ENCODE measurements at places on chromosomes 1 and 21. TPM values are rescaled to one million over a fixed set of nuclear protein-coding genes. Genes with fewer than 3 reads are reported as not detected.
A peak's percentile ranks its signal among the peaks of the same experiment; 100 is the strongest.

- no peak for DNase-seq
Measured at GRCh38 chr1:225977937-225978748, 21.0 kb downstream of the SDE2 start.

Gene NUDT4B
- not detected for total RNA-seq

GRCh38 chr1:62599044-62599443 is 1.7 kb downstream of the ANGPTL3 start:
- DNase-seq = no peak

DNA sequence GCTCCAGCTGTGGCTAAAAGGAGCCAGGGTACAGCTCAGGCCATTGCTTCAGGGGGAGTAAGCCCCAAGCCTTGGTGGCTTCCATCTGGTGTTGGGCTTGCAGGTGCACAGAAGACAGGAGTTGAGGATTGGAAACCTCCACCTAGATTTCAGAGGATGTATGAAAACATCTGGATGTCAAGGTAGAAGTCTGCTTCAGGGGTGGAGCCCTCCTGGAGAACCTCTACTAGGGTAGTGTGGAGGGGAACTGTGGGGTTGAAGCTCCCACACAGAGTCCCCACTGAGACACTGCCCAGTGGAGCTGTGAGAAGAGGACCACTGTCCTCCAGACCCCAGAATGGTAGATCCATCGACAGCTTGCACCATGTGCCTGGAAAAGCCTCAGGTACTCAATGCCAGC is 183.0 kb downstream of the PDE4B start:
- no peak for DNase-seq

DNA sequence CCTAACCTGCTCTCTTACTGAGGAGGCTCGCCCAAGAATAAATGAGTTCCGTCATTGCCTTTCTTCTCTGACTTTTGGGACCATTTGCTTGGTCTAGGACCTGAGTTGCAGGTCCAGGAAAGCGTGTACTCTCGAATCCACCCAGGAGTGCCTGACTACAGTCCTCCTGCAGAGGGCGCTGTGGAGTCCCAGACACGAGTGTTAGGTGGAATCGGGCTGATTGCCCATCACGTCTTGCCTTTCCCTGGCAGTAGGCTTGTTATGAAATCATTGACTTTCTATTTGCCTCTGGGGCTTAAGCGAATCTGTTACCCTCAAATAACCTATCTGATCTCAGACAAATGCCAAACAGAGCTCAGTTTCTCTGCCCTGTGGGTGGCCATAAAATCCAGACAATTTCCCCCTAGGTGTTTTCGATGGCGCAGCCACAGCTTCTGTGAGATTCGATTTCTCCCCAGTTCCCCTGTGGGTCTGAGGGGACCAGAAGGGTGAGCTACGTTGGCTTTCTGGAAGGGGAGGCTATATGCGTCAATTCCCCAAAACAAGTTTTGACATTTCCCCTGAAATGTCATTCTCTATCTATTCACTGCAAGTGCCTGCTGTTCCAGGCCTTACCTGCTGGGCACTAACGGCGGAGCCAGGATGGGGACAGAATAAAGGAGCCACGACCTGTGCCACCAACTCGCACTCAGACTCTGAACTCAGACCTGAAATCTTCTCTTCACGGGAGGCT is at the start of gene IL20:
IL20 (plus strand) TSS at position 685 of the 733 bp plus-strand sequence. CDS start 230 bp downstream, outside the sequence.
- peak; percentile 82 for DNase-seq

Gene GJC2
- 0.97 TPM for total RNA-seq

Gene SPRR1A
- not detected for total RNA-seq

DNA sequence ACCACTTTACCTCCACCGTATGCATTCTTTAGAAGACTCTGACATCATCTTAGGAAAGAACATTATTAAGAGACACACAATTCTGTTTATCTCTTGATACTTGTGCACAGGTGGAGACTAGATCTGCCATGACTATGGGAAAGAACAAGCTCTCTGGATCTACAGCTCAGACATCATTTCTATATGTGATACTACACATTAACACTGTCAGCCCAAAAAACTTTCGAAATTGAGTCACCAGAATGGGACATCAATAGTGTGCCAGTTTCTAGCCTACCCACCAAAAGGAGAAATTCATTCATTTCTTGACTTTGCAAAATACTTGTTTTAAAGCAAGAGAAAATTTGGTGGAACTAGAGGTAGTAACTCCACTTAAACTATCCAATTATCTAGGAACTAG is 6.0 kb upstream of the EVI5 start:
- no peak for DNase-seq

Gene KDM5B
- total RNA-seq = 73.8 TPM

GRCh38 chr1:20645414-20645813 is 12.2 kb downstream of the PINK1 start:
- DNase-seq = no peak

- DNase-seq = no peak
Measured at GRCh38 chr1:47771751-47772150, 225.4 kb downstream of the TRABD2B start.

DNA sequence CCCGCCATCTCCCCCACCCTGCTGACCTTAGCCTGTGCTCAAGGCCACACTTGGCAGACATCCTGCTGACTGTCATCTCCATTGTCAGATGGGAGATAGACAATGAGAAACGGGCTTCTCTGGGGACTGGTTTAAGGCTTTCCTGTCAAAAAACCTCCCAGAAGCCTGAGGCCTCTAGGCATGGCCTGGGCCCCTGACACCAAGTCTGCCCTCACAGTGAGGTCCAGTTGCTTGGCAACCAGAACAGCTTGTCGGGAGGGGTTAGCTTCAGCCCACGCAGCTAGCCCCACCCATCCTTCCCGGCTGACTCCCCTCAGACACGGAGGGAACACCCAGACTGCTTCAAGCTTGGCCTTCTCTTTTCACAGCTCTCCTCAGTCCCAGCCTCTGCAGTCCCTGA is 11.0 kb downstream of the PLEKHA6 start:
- DNase-seq = no peak

DNA sequence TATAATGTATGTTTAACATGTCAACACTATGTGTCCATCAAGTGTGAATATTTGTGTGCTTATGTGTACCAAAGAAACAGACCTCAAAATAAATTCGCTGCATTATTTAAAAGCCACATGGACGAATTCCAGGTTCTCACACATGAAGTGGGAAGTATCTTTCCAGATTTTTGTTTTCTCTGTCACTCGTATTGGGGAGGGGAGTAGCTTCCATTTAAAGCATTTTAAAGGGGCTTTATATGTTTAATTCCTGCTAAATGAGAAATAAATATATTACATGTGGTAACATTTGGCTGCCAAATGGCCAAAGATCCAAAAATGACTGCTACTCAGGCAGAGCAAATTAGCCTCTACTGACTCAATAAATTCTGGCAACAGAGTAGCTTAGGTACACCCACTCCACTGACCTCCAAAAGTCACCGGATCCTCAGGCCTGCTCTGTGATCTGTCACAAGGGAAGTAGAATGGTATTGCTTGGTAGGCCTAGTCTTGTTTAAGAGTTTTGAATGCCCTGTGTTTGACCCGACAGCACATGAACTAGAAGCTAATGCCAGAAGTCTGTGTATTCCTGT is 178.1 kb downstream of the ZP4 start:
- DNase-seq = no peak

Gene IFI44
- total RNA-seq = 29.0 TPM

Gene MROH7
- not detected for total RNA-seq

DNA sequence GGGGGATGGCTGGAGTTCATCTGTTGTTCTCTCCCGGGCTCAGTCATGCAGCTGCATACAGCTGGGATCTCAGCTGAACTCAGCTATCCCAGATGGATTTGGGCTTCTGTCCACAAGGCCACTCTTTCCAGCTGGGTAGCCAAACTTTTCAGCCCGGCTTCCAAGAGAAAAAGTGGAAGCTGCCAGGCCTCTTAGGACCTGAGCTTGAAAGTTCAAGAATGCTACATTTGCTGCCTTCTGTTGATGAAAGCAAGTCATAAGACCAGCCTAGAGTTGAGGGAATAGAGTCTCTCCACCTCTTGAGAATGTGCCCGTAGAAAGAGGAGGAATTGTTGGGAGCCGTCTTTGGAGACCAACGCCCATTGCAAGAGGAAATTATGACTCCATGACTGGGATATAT is 95.3 kb downstream of the C1orf21 start:
- DNase-seq = no peak

Gene RNASEL
- total RNA-seq = 3.2 TPM

Gene ASCL5
- 0.22 TPM for total RNA-seq

GRCh38 chr1:24931146-24931467 is 1.0 kb upstream of the RUNX3 start:
- no peak for DNase-seq

DNA sequence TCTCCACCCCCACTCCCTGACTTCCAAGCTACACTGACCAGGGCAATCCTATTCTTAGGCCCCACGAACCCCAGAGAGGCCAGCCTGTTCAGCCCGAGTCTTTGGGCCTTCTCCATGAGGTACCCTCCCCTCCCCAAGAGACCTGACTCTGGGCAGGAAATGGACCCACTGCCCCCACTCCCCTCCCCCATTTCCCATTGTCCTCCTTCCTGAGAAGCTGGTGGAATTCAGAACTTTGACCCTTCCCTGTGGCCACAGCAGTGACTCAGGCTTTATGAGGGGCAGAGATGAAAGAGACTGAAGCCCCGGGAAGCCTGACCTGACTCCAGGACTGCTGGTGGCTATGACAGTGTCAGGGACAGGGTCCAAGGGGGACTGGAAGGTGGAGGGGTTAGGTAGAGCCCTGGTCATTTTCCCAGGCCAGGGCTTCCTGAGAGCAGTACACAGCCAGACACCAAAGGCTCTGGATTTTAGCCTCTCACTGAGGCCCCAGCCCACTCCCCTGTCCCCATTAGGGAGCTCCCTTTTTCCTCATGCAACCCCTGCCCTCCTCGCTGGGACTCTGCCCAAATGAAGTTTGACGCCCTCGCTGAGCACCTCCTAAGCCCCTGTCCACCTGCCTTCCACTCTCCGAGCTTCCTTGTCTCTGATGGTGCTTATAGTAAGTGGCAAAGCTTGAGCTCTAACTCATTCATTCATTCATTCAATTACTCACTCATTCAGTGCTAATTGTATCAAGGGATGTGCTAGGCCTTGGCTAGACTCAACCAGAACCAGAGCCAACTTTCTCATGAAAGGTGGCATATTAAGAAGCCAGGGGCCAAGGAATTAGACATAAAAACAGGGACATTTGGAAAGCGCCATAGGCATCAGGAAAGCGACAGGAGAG is 3.0 kb downstream of the CRYBG2 start:
- DNase-seq = no peak

Gene PRAMEF14
- total RNA-seq = not detected

Gene GNAT2
- not detected for total RNA-seq

Gene TRPM2
- 0.21 TPM for total RNA-seq

DNA sequence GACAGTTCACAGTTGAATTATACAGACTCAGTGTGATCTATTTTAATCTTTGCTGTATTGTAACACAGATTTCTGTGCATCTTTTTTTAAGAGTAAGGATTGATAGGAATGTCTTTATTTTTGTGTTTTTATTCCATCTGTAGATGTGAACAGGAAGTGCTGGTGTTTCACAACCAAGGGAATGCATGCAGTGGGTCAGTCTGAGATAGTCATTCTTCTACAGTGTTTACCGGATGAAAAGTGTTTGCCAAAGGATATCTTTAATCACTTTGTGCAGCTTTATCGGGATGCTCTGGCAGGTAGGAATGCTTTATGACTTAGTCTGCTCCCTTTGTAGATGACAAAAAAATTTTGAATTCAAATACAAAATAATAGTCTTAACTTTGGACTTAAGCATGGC is 84.5 kb downstream of the CC2D1B start:
- DNase-seq = no peak

DNA sequence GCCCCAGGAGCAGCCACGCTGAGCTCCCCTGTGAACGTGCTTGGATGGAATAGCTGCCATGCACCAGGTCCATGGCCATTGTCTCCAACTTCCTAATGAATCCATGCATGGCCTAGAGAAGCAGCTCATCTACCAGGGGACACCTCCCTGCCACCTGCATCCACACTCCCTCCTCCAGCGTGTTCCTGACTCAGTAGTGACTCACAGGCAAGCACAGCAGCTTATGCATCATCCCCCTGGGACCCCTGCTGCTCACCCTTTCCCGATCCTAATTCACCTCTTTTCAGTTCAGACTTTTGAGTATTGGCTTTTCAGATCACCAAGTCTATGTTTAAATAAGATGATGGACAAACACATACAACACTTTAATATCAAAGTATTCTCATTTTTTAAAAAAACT is 39.9 kb upstream of the TADA1 start:
- DNase-seq = peak; percentile 40

Gene RNF115
- 15.3 TPM for total RNA-seq

DNA sequence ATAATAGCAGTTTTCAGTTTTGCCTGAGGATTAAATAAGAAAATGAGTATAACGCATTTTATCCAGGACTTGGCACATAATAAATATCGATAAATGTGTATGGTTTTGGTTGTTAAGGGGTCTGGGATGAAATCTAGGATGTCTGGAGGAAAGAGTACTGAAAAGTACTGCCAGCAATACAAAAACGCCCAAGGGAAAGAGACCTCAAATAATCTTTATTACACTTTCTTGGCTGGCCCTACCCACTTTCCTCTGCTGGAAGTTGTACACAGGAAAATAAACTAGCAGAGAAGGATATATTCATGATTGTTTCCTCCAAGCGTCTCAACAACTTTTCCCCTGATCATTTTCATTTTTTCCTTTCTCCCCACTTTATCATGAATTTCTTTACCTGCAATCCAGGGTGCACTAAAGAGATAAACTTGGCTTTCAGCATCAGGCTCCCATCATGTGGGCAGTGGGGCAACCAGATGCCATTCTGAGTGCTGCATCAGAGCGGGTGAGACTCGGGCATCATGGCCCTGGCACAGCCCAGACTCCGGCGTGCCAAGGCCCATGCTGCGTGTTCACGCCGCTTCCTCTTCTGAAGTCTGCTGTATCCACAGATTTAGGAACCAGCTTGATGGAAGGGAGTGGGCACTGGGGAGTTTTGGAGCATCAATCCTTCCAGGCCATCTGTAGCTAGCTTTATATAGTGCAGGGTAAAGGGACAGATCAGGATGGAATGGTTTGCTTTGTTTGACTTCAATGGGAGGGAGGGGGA is 35.8 kb upstream of the PLXNA2 start:
- no peak for DNase-seq

GRCh38 chr1:188668083-188668482 is 1809.6 kb downstream of the BRINP3 start:
- peak; percentile 19 for DNase-seq

GRCh38 chr21:28899744-28900143 is 92.9 kb downstream of the LTN1 start:
- DNase-seq = no peak

DNA sequence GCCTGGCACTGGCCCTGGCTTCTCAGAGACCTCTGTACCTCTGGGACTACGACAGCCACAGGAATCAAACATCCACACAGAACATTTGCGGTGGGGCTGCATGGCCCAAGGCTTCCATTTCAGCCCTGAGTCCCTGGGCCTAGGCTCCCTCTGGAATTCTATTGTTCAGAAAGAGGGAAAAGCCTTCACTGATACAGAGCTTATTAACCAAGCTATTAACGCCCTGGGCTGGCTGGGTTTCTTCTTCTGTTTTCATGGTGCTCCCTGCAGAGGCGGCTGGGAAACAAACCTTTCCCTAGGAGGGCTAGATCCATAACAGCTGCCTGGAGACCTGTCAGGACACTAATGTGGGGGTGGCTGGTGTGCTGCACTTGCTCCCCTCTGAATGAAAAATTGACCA is 88.2 kb downstream of the KAZN start:
- no peak for DNase-seq

Gene DCAF8
- total RNA-seq = 115 TPM
